ENCODE measurements at places on chromosomes 16 and 17.

GRCh38 chr17:1229349-1229899 is 40.8 kb upstream of the BHLHA9 start:
- ATAC-seq: peak; percentile 82

GRCh38 chr16:16014329-16015224 is 65.2 kb downstream of the ABCC1 start:
- ATAC-seq: peak; percentile 84

DNA sequence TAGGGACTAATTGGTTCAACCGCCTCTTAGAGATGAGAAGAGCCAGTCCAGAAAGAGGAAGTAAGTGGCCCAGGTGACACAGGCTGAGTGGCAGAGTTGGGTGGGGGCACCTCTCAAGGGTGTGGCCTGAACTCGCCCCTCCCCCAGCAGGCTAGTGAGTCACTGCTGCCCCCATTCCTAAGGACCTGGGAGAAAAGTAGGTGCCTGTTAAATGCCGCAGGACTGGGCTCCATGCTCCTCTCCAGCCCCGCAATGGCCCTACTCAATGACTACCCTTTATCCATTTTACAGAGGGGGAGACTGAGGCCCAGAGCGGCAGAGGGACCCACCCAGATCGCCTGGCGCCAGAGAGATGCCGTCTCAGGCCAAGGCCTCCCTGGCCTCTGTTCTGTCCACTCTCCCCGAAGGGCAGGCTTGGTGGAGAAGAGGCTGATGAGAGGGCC is 8.1 kb downstream of the TMEM235 start:
- ATAC-seq: no peak

DNA sequence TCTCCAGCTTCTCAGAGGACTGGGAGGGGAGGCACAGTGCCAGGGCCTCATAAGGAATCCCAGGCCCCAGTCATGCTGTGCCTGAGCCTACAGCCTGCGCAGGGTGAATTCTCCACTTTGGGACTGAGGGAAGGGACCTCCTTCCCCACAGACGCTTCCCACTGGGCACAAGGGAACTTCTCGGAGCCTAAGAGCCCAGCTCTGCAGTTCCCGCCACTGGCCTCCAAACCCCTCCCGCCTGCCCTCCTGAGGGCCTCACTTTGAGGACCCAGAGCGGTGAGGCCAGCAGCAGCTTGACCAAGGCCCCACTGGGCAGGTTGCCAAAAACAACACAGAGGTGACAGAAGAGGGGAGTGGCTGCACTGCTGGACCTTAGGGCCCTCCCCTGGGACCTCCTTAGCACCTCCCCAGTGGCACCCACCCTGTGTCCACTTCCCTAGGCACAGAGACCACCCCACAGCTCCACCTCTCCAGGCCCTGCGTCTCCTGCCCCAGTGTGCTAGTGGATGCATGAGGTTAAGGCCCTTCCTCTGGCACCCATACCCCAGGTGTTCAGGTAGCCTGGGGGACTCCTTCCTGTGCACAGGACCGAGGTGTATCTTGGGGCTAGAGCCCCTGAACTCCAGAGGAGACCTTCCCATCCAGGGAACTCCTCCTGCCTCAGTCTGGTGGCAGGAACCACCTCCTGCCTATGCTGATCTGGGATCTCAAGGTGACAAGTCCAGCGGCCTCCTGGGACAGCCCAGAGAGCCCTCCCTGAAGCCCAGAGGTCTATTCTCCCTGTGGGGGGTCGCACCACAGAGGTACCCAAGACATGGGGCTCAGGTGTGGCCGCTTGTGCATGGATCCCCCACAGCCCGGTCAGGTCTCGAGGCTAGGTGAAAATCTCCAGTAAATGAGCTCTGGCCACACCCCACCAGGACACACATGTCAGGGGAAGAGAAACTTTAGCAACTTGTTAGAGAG is 3.4 kb downstream of the CASKIN2 start:
- no peak for ATAC-seq

- ATAC-seq: no peak
Measured at GRCh38 chr17:30234964-30235363, 533 bp downstream of the SLC6A4 start.

- ATAC-seq: no peak
Measured at GRCh38 chr17:9509236-9509816, 66.3 kb downstream of the STX8 start.

- ATAC-seq: no peak
Measured at GRCh38 chr17:80908776-80909175, 82.9 kb upstream of the CHMP6 start.

GRCh38 chr16:397736-398332 is 835 bp downstream of the NME4 start:
- ATAC-seq: peak; percentile 57

GRCh38 chr16:55565086-55565485 is 1.4 kb upstream of the CAPNS2 start:
- ATAC-seq: no peak

- ATAC-seq: no peak
Measured at GRCh38 chr16:30017277-30017656, 5.7 kb upstream of the C16orf92 start.

GRCh38 chr17:27324771-27325339 is 30.9 kb downstream of the WSB1 start:
- ATAC-seq: no peak

- ATAC-seq: no peak
Measured at GRCh38 chr17:45326626-45327025, 9.8 kb upstream of the MAP3K14 start.

DNA sequence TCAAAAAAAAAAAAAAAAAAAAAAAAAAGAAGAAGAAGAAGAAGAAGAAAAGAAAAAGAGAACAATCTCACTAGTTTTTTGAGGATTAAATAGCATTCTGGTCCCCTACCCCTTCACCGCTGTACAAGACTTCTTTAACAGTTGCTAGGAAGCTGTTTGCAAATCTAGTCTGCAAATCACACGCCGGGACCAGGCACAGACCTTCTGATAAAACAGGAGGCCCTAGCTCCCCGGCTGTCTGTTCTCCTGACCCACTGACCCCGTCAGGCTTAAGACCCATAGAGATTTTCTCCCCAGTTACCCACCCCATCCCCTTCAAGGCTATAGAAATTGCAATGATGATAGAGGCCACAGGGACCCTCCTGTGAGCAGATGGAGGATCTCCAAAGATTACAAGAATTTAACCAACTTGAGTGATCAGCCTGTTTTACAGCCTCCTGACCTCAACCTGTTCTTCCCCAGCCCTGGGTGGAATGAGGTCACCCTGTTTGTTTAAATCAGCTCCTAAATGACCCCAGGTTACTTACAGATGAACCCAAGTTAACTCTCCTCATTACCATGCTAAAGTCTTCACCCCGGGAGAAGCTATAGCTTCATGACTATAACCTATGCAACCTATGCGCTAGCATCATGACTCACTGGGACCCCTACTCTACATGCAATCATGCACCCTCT is 11.8 kb upstream of the SULT1A1 start:
- no peak for ATAC-seq

DNA sequence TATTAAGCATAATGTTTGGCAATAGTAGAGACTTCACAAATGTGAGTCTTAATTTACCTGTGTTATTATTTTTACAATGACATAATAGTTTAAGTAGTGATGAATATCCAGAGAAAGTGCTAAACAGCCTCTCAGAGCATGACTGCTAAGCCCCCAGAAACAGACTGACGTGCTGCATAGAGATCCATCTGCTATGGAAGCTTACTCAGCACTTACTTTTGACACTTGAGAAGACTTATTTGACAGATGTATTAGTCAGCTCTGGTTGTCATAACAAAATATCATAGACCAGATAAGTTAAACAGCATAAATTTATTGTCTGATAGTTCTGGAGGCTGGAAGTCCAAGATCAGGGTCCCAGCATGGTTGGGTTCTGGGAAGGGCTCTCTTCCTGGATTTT is 334.9 kb upstream of the MON1B start:
- ATAC-seq: no peak

Measured in gastroesophageal sphincter (tissue), 4 donors.